ENCODE measurements at places on chromosomes 12 and 14.

GRCh38 chr14:38387821-38388220, 131.9 kb upstream of the CLEC14A start:
- no peak for DNase-seq

- no peak for DNase-seq
These were observed 38.3 kb downstream of the SRGAP1 start for GRCh38 chr12:63882844-63883243.

GRCh38 chr12:28963554-28963953, 185.5 kb upstream of the FAR2 start:
- no peak for DNase-seq

- DNase-seq, result no peak
These were observed 27.3 kb upstream of the OSBPL8 start for GRCh38 chr12:76586764-76587395.

DNA sequence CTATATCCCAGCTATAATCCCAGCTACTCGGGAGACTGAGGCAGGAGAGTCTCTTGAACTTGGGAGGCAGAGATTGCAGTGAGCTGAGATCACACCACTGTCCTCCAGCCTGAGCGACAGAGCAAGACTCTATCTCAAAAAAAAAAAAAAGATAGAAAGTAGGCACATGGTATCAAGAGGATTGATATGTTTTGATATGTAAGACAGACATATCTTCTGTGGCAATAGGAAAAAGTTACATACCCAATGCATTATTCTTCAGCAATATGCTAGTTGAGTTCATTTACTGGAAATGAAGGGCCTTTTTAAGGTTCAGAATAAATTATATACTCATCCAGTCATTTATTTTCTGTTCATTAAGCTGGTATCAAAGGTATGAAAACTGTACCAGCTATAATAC, 393.4 kb downstream of the GLT1D1 start:
- no peak for DNase-seq

- no peak for DNase-seq
These were observed 8.4 kb downstream of the ANO6 start for GRCh38 chr12:45224311-45224710.

Data from stimulated activated CD8-positive, alpha-beta memory T cell treated with anti-CD3 and anti-CD28 coated beads, Interleukin-7, amount 100 ng/mL, for 24 hours (primary cell).